ENCODE measurements at places on chromosomes 2 and 18. TPM values are rescaled to one million over a fixed set of nuclear protein-coding genes. Genes with fewer than 3 reads are reported as not detected.

The RNPEPL1 gene
- 67.6 TPM for total RNA-seq

The ZEB2 gene
- total RNA-seq: 131 TPM

The CIDEA gene
- 17.2 TPM for total RNA-seq

The SAP130 gene
- total RNA-seq: 13.1 TPM

The NYAP2 gene
- total RNA-seq: not detected

GRCh38 chr2:105604938-105605337 lies 139.8 kb upstream of the NCK2 start:
- DNase-seq: peak; percentile 59

- DNase-seq: no peak
Observed at GRCh38 chr2:198498048-198498447, 693.7 kb downstream of the PLCL1 start.

- DNase-seq: peak; percentile 27
Observed at GRCh38 chr2:202171241-202171825, 67.1 kb downstream of the SUMO1 start.

DNA sequence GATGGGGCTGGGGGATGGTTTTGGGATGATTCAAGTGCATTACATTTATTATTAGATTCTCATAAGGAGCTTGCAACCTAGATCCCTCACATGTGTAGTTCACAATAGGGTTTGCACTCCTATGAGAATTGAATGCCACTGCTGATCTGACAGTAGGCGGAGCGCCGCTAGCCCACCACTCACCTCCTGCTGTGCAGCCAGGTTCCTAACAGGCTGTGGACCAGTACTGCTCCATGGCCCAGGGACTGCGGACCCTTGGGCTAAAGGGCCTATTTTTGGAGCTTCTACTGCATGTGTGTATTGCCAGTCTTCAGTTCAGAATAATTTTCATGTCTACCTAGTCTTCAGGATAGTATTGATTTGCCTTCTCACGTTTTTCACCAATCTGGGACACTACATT lies 165.3 kb upstream of the TWIST2 start:
- DNase-seq: no peak

GRCh38 chr18:63016270-63016669 lies 300.9 kb downstream of the PHLPP1 start:
- peak; percentile 40 for DNase-seq

DNA sequence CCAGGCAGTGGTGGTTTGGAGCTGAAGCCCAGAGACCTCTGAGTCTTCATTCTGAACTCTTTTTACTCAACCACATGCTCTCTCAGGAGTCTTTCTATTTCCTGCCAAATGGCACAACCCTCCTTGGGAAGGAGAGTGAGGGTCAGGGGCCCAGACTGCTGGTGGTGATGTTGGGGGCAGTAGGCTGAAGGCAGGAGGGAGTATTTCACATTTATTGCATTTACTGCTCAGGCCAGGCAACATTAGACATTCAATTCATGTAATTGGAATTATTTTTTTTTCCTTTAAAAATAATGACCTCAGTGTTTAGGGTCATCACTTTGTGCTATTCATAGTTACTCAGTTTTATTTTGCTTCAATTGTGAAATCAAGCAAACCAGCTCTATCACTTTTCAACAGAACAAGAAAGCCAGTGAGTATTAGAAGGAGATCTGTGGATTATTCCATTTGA lies 311.3 kb upstream of the NT5C1B start:
- DNase-seq: no peak

- no peak for DNase-seq
Observed at GRCh38 chr2:17035010-17035409, 369.4 kb upstream of the CYRIA start.
